ENCODE measurements at places on chromosomes 3 and 15.

DNA sequence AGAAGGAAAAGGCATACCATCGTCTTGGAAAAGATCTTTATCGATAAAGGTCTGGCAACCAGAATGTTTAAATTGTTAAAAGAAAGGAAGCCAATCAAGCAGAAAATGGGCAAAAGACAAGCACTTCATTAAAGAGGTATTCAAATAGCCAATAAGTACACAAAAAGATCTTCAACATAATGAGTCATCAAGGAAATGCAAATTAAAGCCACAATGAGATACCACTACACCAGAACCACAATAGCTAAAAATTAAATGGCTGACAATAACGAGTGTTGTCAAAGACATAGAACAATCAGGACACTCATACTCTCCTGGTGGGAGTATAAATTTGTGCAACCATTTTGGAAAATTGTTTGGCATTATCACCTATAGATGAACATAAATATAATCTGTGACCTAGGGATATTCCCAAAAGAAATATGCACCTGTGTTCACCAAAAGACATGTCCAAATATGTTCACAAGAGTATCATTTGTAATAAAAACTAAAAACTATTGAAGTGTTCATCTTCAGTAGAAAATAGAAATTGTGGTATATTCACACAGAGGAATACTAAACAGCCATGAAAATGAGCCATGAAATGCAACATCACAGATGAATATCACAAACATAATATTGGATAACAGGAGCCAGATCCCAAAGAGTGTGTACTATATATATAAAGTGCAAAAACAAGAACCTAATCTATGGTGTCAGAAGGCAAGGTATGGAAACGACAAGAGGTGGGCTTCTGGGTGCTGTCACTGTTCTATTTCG, 14.4 kb upstream of the BTBD1 start:
- no peak for DNase-seq

- no peak for DNase-seq
These were observed 132.5 kb downstream of the APBA2 start for GRCh38 chr15:29018120-29018805.

GRCh38 chr3:43054754-43055153, 51.1 kb downstream of the POMGNT2 start:
- no peak for DNase-seq

DNA sequence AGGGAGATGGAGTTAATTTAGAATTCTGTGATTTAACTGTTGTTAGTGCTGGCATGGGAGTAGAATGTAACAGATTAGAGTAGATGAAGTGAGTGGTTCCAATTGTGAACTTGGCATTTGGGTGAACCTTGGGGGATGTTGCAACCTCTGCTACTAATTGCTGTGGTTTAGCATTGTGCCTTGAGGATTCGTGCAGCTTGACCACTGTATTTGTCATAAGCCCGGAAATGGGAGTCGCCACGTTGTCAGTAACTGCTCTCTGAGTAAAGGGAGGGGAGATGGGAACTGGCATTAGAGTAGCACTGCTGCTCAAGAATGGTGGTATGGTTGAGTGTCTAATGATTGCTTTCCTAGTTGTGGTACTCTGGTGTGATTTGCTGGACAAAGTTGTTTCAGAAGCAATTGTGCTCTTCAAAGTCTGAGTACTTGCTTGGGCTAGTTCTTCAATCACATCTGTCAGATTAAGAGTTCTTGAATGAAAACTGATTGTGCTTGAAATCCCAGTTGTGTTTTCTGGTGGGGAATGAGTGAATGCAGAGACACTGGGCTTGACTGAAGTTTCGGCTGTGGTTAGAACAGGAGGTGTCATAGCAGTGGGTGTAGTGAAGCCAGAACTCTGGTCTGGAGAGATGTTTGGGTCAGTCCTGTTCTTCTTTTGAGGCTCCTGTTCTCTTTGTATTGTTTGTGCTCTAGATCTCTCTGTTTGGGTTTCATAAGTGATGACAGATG, 15.4 kb downstream of the IGSF10 start:
- no peak for DNase-seq

GRCh38 chr3:31636049-31636448, 103.3 kb downstream of the STT3B start:
- no peak for DNase-seq

GRCh38 chr3:37652405-37652804, 209.3 kb upstream of the CTDSPL start:
- DNase-seq, result no peak

DNA sequence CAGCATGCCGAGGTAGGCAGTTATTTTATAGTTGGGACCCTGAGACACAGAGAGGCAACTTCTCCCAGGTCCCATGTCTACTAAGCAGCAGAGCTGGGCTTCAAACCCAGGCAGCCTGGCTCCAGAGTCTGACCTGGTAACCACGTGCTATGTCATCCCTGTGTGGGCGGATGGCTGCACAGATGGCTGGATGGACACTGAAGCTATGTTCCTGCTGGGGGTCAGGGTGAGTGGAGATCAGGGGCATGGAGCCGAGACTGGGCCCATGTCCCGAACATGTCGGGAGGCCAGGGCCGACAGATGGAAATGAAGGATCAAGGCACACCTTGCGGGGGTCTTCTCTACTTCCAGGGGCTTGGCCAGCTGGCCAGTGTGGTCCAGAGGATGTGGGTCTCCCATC, 9.3 kb upstream of the FBLN2 start:
- no peak for DNase-seq

DNA sequence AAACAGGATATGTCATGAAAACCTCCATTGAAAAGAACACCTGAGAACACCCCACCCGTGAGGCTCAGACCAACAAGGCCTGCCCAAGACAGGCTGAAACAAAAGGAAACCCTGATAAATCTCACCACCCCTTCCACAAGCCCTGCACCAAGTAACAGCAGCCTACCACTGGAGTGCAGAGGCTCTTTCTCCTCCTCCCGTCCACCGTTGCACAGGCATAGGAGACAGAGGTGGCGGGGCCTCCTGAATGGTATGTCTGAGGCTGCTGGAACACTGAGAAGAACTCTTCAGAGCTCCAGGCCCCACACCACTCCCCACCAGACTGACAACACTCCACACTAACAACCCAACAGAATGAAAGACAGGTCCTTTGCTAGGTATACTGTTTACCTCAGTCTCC, 21.4 kb downstream of the CHDH start:
- DNase-seq, result no peak

DNA sequence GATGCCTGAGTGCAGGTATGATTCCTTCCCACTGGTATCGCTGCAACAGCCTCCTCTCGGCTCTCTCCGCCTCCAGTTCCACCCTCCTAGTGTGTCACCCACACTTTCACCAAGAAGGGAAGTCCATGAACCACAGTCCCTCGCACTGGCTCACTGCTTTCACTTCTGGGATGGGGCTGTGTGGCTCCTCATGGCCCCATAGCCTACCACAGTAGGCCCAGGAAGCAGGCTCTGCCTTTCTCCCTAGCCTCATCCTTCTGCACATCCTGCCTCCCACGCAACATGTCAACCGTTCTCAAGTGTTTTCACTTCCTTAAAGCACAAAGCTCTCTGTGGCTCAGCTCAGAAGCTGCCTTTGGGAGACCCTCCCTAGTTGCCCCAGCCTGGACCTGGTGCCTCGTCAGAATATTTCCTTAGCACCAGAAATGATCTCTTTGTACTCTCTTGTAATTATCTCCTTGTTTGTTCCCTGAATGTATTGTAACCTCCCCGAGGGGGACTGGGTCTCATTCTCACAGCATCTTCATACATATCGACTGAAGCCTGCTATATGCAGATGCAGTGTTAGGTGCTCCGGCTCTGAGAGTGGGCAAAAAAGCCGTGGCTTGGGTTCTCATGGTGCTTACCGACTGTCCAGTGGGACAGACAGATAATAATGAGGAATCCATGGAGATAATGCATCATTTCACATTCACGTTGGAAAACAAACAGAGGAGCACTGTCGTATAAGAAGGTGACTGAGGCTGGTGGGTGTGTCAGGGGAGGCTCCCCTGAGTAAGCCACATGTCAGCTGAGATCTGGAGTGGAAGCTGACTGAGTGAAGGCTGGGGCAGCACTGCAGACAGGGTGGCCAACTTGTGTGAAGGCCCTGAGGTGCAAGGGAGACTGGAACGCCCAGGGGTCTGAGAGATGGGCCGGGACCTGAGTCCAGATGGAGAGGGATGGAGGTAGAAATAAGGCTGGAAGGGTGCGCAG, 107.1 kb downstream of the DGKG start:
- DNase-seq, result peak; percentile 37

DNA sequence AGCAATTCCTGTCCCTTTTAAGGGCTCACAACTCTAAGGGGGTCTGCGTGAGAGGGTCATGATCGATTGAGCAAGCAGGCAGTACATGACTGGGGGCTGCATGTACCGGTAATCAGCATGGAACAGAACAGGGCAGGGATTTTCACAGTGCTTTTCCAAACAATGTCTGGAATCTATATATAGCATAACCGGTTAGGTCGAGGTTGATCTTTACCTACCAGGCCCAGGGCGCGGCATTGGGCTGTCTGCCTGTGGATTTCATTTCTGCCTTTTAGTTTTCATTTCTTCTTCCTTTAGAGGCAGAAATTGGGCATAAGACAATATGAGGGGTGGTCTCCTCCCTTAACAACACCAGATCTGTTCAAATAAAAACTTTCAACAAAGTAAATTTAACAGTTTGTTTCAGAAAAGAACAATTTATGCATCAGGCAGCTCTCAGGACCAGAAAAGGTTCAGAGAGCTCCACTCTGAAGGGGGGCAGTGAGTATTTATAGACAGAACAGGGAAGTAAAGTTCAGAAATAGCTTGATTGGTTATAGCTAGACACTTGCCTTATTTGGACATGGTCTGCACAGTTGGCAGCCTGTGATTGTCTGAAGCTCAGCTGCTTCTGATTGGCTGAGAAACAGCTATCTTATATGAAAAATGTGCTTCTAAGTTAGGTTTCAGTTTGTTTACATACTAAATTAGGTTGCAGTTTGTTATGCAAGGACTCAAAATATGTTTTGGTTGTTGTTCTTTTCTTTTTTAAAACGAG, 17.2 kb upstream of the B4GALT4 start:
- no peak for DNase-seq

DNA sequence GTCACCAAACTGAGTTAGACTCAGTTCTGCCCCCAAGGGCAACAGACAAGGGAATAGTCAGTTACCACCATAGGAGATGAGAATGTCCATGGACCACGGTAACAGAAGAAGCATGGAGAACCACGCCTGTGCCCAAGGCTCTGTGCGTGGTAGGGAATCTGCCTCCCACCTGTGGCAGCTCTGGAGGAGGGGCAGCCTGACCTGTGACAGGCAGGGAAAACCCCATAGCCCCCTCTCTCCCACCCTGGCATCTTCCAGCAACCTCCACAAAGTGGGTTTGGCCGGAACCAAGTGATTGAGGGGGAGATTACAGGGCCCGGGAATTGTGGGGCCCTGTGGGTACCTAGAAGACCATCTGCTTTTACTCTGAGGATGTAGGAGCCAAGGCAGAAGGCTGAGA, 14.3 kb upstream of the LTF start:
- peak; percentile 25 for DNase-seq

DNA sequence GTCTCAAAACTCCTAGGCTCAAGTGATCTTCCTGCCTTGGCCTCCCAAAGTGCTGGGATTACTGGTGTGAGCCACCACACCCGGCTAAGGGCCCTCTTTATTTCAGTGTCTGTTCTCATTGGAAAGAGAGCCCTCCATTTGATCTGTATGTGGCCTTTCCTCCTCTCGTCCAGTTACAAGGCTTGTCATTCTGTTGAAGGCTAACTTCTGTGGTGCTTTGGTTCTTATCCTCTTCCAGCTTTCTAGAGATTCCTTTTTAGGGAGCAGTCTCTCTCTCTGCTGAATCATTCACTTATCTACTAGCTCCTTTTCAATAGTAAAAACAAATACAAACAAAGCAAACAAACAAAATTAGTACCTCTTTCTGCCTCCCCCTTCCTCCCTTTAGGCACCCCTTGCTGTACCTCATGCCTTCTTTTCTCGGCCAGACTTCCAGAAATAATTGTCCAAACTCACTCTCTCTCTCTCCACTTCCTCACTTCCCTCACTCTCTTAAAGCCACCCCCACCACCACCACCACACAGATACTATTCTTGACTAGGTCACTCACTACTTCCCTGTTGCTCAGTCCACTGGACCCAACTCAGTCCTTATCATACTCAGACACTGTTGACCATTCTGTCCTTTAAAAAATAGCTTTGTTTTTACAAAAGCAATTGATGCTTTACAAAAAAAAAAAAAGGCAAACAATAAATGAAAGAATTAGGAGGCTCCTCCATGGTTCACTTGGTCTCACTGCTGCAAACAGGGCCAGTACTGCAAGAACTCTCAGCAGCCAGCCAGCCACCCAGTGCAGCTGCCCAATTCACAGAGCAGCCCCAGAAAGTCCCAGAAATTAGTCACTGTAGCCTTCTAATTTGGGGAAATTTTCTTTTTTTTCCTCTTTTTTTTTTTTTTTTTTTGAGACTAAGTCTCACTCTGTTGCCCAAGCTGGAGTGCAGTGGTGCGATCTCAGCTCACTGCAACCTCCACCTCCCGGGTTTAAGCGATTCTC, 31.7 kb upstream of the RAB11A start:
- DNase-seq, result no peak

- DNase-seq, result peak; percentile 71
These were observed 52.8 kb downstream of the RGMA start for GRCh38 chr15:93035953-93036810.

- no peak for DNase-seq
These were observed 111.2 kb downstream of the IL12A start for GRCh38 chr3:160099834-160100233.

- no peak for DNase-seq
These were observed 14.5 kb upstream of the SLC41A3 start for GRCh38 chr3:126098391-126098858.

GRCh38 chr15:59492389-59493377, 54.7 kb downstream of the FAM81A start:
- no peak for DNase-seq

- DNase-seq, result no peak
These were observed 145.1 kb upstream of the PLSCR5 start for GRCh38 chr3:146750196-146750595.

- DNase-seq, result no peak
These were observed 263.2 kb downstream of the NR2F2 start for GRCh38 chr15:96593735-96594134.

All from ascending aorta (tissue), 2 donors.